ENCODE measurements at places on chromosomes 1 and 21.

- DNase-seq: peak; percentile 31
Observed at GRCh38 chr1:209620487-209620884, 31.7 kb downstream of the LAMB3 start.

DNA sequence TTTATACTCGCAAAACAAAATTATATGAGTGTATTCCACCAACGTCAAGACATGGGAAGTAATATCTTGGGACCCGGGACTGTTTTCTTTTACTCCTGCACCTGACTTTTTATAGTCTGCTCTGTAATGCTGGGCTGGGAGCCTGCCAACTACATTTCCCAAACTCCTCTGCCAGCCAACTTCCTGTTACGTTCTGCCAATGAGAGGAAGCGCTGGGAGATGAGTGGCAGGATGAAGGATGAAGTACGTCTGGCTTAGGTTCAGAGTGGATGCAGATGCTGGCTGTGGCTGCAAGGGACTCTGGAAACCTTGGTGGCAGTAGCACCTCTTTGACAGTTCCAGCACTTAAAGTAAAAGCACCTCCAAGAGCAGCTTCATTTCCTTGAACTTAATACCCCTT, 59.6 kb downstream of the USP24 start:
- DNase-seq: peak; percentile 32

DNA sequence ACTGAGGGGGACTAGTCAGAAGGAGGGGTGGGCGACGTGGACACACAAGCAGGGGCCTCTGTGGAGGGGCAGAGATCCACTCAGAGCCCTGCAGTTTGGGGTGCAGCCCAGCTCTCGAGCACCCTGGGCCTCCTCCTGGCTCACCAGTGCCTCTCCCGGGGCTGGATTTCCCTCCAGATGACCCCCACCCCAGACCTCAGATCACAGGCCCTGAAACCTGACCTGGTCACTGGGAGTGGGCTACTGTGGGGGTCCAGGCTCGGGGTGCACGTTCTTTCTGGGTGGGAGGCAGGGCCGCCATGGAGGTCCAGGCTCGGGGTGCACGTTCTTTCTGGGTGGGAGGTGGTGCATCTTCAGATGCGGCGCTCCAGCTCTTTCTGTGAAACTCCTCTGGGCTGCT, 10.3 kb upstream of the LHX4 start:
- DNase-seq: no peak

- DNase-seq: no peak
Observed at GRCh38 chr1:211036381-211037060, 97.4 kb downstream of the KCNH1 start.

GRCh38 chr1:107810291-107810951, 154.6 kb downstream of the VAV3 start:
- peak; percentile 42 for DNase-seq

DNA sequence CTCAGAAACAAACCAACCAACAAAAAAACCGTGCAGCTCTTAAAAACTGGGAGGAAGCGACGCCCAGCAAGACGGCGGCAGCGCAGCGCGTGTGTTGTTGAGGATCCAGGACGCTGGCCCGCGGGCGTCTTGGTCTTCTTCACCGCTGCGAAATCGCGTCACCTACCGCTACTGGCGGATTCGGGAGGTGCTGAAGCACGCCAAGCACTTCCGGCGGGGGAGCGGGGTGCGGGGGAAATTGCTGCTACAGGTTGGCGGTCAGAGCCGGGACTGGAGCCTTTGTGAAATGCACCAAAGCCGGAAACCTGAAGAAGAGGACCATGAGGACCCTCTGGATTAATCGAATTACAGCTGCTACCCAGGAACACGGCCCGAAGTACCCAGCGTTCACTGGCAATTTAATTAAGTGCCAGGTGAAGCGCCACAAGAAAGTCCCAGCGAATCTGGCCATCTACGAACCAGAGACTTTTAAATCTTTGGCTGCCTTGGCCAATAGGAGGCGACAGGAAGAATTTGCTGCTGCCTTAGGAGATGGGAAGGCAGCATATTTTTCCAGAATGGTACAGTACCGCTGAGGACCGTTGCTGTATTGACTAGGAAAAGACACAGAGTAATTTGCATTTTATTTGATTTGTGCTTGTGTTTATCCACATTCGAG, 11.9 kb upstream of the RIPPLY3 start:
- DNase-seq: no peak

DNA sequence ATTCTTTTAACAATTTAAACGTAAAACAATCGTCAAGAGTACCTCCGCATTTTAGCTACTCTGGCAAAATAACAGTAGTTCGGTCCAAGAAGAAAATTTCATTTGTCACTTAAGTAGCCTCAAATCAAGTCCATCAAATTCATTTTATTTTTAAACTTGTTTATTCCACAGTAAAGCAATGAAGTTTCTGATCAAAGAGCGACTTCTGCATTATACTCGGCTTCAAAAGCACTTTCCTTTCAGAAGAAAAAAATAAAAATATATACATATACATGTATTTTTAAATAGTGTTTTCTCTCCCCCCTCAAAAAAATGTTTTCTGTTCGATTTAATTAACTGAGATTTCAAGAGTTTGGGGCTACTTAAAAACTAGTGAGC, 115.0 kb downstream of the RERE start:
- DNase-seq: peak; percentile 19

DNA sequence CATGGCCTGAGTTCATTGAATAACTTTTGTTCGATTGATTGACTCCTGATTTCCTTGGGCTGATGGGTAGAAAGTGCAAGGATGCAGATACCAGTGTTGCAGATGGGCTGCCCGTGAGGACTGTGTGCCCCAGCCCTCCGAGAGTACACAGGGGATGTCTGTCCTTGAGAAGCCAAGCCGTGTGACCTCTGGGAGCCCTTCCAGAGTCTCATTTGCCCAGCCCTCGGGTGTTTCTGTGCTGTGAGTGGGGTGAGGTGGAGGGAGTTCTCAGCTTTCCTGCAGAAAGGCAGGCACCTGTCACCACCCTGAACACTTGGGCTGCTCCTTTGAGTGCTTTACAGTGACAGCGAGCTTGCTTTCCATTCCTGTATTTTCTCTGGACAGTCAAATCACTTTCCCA, 96.4 kb upstream of the CACNA1E start:
- no peak for DNase-seq

- no peak for DNase-seq
Observed at GRCh38 chr1:208047975-208048374, 137.1 kb upstream of the CD34 start.

- no peak for DNase-seq
Observed at GRCh38 chr1:152747831-152748230, 10.0 kb upstream of the KPRP start.

GRCh38 chr1:93000751-93001175, 39.5 kb upstream of the DIPK1A start:
- no peak for DNase-seq

GRCh38 chr1:6466023-6466422, at the start of gene TNFRSF25:
Gene TNFRSF25, minus strand, starts transcription at chr1:6466173. Its CDS starts 66 bp downstream, at chr1:6466107.
- DNase-seq: peak; percentile 30

- peak; percentile 20 for DNase-seq
Observed at GRCh38 chr1:16012590-16013219, 5.1 kb downstream of the HSPB7 start.

DNA sequence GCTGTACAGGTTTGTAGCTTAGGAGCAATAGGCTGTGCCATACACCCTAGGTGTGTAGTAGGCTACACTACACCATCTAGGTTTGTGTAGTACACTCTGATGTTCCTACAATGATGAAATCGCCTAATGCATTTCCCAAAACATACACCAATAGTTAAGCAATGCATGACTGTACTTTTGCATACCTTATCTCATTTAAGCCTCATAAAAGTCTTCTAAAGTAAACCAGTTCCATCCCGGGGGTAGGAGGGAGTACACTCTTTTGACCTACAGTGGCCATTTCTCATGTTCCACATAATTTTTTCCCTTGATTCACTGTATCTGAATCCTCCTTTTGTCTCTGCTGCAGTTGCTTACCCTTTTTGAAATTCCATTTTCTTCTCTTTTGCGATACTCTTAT, 12.2 kb downstream of the TRMT13 start:
- no peak for DNase-seq

DNA sequence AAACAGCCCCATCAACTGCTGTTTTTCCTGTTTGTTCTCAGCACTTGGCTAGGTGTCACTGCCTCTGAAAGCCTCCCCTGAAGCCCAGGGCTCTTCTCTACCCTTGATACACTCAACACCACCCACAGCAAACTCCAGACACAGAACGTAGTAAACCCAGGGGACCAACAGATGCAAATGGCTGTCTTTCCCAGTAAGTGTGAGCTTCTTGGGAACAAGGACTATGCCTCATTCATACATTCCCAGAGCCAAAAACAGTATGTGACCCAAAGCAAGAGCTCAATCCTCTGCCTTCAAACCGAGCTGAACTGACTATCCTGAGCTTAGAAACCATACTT, 4.4 kb downstream of the LBR start:
- DNase-seq: no peak

DNA sequence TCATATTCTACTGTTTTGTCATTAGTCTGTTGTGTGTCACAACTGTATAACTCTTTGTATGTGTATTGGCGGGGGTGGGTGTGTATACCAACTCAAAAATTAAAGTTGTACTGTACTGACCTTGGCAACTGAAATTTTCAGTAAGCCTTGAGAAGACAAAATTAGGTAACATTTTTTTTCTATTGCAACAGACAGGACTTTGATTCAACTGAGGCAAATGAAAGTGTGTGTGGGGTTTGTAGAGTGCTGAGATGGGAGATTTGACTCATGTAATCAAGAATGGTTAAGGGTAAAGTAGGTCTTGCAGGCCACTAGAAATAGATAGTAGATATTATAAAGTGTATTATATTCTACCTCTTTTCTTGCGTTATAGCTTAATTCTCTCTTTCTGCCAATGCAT, 14.6 kb upstream of the B3GALT2 start:
- no peak for DNase-seq
